ENCODE measurements at places on chromosomes 12 and 14.

- no peak for DNase-seq
Observed at GRCh38 chr12:20798554-20798953, 12.0 kb upstream of the SLCO1B3 start.

GRCh38 chr14:96796851-96797581 is at the start of gene VRK1:
TSS of gene VRK1 (plus strand) at chr14:96797382. CDS start at chr14:96833472, 36,090 bp downstream.
- peak; percentile 84 for DNase-seq

DNA sequence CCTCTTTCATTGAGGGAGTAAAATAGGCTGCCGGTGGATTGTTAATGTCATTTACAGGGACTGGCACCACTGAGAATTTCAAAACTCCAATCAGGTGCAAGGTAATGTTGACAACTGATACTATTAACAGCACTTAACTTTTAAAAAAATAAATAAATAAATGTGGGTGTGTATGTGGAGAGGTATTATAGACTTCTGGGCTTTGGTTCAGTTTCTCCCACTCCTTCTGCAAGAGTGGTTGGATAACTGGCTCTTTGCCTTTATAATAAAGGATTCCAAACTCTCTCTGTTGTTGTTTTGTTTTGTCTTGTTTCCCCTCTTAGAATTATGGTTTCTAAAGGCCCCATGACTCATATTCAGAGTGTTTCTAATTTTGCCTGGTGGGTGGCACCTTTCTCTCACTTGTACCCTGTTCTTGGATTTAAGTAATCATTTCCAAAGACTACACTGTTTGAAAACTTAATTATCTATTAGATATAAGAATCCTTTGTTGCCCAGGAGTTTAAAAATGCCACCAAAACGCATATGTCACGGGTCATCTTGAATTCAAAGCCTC is 151.6 kb upstream of the ARID2 start:
- no peak for DNase-seq

DNA sequence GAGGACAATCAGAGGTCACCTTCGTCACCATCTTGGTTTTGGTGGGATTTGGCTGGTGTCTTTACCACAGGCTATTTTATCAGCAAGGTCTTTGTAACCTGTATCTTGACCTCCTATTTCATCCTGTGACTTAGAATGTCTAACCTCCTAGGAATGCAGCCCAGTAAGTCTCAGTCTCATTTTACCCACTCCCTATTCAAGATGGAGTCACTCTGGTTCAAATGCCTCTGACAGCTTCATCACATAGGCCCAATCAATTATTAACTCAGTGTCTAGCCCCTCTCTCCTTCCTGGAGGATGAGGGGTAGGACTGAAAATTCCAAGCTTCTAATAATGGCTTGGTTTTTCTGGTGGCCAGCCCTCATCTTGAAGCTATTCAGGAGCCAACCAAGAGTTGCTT is 111.4 kb upstream of the NAP1L1 start:
- DNase-seq, result no peak

DNA sequence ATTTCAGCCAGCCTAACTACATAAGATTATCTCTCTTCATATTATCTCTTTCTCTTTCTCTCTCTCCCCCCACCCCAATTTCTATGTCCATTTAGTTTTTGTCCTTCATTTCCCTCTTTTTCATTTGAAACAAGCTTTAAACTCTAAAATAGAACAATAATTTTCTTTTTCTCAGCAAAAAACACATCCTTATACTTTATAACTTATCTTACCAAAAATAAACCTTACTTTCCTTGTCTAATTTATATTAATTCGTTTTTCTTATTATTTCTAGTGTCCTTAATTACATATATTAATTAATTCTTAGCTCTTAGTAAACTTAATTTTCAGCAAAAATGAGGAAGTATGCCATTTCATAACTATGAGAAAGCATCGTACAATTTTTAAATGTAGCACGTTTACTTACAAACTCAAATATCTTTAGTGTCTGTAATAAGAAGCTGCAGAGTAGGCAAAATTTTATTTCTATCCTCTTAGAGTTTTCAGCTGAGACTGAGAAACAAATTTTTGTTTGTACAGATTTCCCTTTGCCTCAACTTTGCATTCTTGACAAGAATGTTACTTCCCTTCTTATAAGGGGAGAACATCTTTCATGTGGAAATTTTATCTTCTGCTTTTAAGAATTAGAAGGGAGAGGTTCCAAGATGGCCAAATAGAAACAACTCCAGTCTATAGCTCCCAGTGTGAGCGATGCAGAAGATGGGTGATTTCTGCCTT is 65.1 kb upstream of the ST8SIA1 start:
- DNase-seq, result no peak

- no peak for DNase-seq
Observed at GRCh38 chr12:21828779-21829178, 54.3 kb upstream of the KCNJ8 start.

DNA sequence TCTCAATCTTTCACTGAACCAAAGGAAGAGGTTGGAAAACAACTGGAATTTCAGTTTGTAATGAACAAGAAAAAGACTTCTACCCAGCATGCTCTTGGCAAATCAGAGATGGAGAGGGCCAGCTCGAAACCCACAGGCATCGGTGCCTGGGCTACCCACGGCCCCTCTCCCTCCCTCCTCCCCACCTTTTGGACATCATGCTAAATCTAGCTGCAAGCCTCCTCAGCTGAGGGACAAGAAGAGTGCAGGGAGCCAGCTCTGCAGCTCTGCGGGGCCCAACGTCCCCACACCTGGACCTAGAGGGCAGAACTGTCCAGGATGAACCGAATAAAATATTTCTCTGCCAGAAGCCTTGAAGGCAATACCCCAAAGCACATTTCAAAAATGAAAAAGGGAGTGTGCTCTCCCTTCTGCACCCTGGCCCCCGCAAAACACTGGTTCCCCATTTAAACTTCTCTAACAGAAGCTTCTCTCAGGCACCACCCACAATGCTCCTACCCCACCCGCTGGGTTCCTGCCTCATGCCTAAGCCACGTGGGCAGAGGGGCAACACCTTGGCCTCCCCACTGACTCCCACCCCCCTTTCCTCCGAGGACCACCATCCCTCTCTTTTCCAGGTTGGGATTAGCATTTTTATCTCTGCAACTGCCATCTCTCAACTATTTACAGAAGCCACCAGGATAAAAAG is 8.2 kb downstream of the CAMKK2 start:
- no peak for DNase-seq

DNA sequence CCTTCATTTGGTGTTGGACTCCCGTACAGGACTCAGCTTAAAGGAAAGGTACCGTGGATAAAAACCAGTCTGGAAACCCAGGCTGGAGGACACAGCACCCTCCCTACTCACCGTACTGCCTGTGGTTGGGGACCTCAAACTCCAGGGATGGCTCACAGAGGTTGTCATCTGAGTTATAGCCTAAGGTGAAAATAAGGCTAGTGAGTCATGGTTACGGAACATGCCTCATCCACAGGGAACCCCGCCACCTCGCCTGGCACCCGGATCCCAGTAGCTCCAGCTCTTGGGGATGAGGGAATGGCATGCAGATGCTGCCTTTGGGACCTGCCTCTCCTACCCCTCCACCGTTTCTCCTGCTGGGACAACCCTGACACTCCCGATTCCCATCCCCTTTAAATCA is 36.8 kb upstream of the GPR68 start:
- no peak for DNase-seq

DNA sequence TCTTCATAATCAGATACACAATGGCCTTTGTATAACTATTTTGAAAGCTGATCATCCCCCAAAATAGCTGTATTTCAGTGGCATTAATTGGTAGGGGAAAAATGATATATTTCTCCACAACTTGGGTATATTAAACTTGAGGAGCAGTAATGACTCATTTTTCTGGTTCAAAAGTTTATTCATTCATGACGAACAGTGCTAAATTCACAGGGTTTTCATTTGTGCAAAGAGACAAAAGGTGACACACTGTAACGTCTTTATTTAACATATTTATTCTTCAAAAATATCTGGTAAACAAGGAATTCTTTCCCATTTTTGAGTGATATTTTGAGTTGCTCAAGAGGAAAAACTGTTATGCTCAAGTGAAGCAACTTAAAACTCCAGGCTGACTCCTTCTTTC is 415.5 kb upstream of the SOX5 start:
- DNase-seq, result no peak

- no peak for DNase-seq
Observed at GRCh38 chr14:100142073-100143040, 17.1 kb downstream of the DEGS2 start.

- DNase-seq, result no peak
Observed at GRCh38 chr12:104741077-104741476, 217.0 kb downstream of the SLC41A2 start.

- no peak for DNase-seq
Observed at GRCh38 chr12:79426121-79426520, 264.6 kb downstream of the PAWR start.

DNA sequence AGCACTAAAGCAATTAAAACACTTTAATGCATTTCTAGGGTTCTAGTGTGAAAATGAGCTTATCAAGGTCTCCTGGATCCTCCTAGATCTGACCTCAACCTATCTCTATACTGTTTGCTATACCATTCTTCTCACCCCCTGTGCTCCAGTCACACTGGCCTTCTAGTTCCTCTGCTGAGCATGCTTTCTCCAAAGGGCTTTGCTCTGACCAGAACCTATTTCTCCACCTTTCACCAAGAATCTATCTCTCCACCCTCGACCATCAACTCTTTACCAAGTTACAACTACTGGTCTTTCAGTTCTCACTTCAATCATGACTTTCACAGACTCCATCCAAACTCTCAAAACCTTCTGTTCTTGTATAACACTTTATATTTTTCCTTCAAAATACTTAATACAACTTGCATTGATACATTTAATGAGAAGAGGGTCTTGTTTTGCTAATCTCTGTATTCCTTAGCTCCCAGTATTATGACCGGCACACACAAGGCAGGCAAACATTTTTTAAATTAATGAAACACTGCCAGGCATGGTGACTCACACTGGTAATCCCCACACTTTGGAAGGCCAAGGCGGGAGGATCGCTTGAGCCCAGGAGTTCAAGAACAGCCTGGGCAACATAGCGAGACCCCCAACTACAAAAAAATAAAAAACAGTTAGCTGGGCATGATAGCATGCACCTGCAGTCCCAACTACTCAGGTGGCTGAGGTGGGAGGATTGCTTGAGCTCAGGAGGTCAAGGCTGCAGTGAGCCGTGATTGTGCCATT is 22.8 kb downstream of the PPP1R12A start:
- DNase-seq, result no peak

DNA sequence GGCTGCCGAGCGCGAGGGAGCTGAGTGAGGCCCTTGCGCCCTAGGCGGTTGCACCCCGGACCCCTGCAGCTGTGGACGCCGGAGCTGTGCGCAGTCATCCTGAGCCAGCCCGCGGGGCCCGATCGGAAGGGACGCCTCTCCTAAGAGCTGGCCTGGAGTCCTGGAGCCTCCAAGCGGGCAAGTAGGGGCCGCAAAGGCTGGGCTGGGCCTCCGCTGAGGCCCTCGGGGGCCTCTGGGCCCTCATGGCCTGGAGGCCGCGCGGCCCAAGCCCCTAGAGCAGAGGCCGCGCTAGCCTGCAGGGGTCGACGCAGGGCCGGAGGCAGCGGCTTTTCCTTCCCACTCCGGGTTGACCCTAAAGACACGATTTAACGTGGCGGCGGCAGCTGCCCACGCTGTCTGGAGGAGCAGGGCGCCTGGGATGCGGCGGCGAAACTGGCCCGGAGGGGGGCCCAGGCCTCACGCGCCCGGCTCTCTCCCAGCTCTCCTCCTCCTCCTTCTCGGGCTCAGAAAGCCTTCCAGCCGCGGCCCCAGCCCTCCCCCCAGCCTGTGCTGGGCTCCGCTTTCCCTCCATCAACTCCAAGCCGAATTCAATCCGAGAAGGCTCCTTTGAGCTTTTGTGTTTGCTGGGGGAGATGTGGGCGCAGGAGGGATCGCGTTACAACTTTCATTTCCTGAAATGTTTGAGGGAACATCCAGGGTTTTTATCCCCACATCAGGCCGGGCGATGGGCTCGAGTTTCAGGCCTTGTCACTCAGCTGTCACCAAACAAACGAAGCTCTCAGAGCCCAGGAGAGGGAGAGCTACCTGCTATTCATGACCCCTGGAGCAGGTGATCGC is 11.6 kb downstream of the SIX1 start:
- DNase-seq, result no peak

DNA sequence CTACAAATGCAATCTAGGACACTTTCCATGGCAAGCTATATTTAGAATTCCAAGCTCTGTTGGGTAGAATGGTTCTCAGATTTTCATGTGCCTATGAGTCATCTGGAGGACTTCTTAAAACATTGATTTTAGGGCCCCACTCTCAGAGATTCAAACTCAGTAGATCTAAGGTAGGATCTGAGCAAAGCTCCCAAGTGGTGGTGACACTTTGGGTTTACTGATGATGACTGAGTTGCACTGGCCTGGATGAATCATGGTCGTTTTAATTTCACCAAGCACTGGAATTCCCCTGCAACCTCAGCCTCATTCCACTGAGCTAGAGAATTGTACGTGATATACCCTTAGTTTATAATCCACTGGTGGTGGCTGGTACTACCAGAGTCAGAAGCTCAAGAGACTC is 86.5 kb downstream of the PPM1H start:
- peak; percentile 6 for DNase-seq

DNA sequence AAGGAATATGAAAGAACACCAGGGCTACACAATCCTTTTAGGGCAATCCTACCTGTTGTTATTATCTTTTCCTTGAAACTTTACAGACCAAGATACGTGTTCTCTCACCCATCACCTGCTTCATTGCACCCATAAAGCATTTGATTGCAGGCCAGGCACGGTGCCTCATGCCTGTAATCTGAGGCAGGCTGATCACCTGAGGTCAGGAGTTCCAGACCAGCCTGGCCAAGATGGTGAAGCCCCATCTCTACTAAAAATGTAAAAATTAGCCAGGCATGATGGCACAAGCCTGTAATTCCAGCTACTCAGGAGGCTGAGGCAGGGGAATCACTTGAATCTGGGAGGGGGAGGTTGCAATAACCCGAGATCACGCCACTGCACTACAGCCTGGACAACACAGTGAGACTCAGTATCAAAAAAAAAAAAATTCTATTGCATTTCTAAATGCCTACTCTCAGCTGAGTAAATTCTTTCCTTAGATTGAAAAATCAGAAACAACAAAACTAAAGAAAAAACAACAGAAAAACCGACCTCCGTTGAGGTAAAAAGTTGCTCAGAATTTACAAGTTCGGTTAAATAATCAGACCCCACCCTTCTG is 183.7 kb upstream of the TMEM132C start:
- no peak for DNase-seq

DNA sequence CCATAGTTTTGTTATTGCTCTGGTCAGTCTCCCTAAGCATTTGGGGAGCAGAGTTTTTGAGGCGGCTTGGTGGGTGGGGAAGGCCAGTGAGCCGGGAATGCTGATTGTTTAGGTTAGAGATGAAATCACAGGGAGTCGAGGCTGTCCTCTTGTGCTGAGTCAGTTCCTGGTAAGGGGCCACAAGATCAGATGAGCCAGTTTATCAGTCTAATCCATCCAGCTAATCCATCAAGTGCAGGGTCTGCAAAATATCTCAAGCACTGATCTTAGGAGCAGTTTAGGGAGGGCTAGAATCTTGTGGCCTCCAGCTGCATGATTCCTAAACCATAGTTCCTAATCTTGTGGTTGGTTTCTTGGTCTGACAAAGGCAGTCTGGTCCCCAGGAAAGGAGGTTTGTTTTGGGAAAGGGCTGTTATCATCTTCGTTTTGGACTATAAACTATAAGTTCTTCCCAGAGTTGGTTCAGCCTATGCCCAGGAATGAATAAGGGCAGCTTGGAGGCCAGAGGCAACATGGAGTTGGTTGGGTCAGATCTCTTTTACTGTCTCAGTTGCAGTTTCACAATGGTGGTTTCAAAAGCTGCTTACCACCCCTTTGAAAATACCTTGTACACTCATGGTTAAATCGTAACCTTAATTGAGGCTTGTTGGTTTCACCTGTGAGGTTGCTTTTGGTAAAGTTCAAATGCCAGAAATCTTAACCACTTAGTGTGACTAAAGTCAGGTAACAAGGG is 33.6 kb upstream of the HIGD1C start:
- DNase-seq, result no peak

All from GM12892 (cell line).